T-helper 1 cell (primary cell): ENCODE measurements at places on chromosomes 4 and X.

GRCh38 chr4:32477518-32477917 lies 1757.3 kb downstream of the PCDH7 start:
- no peak for DNase-seq

DNA sequence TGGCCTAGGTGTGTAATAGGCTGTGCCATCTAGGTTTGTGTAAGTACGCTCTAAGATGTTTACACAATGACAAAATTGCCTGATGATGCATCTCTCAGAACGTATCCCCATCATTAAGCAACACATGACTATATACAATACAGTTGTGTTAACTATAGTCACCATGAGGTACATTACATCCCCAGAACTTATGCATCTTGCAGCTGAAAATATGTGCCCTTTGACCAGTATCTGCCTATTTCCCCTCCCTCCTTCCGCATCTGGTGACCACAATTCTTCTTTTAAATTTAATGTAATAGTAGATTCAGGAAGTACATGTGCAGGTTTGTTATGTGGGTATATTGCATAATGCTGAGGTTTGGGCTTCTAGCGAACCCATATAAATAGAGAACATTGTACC lies 239.8 kb upstream of the IL1RAPL1 start:
- no peak for DNase-seq

GRCh38 chrX:6279277-6279909 lies 50.7 kb upstream of the NLGN4X start:
- no peak for DNase-seq

GRCh38 chr4:124499261-124499660 lies 213.3 kb downstream of the ANKRD50 start:
- DNase-seq: no peak

DNA sequence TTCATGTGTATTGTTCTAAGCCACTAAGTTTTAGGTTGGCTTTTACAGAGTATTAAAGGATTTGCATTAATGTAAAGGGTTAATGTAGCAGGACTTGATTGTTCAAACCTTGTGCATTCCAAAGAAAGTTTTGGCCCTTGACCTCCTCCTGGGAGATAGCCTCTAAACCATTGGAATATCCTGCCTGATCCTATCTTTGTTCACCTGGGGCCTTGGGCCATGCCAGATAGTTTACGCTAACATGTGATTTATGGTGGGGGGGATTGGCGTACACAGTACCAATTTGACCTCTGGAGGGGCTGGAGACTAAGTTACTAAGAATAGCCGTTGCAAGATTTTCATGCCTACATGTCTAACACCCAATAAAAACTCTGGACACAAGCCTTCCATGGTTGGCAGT lies 1002.7 kb upstream of the PABPC4L start:
- DNase-seq: no peak

DNA sequence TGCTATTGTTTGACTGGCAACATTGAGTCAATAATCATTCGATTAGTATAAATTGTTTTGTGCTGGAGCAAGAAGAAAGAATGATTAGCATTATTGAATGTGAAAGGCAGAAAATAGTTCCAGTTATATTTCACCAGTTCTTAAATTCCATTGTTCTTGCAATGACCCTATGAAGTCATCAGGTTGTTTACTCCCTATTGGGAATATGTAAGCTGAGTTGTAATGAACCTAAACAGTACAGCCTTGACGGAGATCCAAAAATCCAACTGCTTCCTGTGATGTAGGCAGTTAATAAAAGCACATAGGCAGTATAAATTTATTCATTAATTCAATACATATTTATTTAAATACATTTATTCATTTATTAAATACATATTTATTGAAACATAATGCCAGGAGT lies 947.5 kb downstream of the PCDH7 start:
- no peak for DNase-seq

GRCh38 chr4:2337131-2337723 lies 75.3 kb upstream of the MXD4 start:
- no peak for DNase-seq

GRCh38 chr4:175412161-175412560 lies 399.9 kb downstream of the GPM6A start:
- no peak for DNase-seq

DNA sequence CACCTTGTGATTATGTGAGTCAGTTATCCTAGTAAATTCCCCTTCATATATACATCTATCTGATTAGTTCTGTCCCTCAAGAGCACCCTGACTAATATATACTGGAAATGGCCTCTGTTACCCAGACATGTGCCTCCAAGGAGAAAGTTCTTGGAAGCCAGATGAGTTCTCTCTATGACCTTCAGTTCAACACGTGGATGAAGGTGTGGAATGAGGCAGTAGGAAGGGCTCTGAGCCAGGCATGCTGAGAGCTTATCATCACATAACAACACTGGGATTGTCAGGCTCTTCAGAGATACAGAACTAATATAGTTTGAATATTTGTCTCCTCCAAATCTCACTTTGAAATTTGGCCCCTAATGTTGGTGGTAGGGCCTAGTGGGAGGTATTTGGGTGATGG lies 44.4 kb upstream of the DHRSX start:
- no peak for DNase-seq

DNA sequence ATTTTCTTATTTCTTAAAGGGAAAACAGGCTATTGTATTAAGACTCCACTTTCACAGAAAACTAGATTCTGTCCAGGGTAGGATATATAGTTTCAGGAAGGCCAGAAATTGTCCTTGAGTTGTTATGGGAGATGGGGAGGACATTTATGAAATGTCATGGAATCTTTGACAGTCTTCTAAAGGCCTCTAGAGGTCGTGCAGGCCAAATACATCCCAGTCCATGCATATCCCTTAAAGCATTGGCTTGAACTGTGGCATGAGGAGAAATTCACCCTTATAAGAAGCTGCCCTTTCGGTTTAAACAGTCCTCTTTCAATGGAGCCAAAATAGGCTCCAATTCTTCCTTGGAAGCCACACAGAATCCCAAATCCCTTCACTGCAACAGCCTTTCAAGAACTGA lies 183.6 kb upstream of the NOCT start:
- DNase-seq: no peak

DNA sequence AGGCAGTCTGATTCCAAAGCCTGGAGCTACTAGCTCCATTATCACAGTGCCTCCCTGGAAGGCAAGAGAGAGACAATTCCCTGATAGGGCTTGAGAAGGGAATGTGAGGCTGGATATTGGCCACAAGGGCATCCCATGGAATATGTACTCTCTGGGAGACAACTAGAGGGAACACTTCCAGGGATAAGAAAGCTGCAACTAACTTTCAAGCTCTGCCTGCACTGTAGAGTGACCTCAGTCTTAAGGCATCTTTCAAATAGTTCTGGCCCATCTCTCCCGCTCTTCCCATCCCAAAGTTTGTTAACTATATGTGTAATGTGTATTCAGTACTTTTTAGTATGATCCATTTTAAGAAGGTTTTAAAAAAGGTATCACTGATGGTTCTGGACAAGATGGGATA lies 13.1 kb upstream of the RNF212 start:
- DNase-seq: no peak

DNA sequence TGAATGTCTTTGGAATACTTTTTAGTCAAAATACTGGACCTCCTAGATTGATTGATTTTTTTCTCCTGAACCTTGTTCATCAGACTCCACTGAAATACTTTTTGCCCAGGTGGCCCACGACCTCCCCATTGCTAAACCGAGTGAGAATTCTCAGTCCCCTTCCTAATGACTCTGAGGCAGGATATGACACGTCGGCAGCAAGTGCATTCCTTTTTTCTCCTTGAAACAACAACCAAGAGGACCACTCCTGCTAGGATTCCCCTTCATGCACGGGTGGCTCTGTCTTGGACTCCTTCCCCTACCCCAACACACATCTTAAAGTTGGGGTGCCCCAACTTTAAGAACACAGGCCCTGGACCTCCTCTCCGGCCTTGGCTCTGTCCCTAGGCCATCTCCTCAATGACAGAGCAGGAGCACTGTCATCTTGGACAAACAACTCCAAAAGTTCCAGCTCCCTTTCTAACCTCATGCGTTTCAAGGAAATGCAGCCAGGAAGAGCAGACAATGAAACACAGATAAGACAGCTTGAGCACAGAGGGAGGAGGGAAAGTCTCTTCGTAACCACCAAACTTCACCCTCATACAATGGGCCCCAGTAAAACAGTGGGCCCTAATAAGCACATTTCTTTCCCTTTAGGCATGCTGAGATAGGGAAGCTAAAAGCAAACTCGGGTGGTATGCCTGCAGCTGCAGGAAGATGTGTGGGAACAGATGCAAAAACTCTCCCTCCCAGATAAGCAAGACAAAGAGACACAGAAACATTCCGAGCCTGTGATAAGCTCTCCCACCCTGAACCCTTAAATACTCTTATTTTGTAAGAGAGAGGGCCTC lies 33.9 kb downstream of the ZBTB49 start:
- no peak for DNase-seq

GRCh38 chrX:9923357-9923756 lies 43.8 kb upstream of the CLDN34 start:
- DNase-seq: no peak

- no peak for DNase-seq
Measured at GRCh38 chr4:151649479-151649878, 111.3 kb downstream of the GATB start.
